ENCODE measurements at places on chromosomes 16 and 17.

DNA sequence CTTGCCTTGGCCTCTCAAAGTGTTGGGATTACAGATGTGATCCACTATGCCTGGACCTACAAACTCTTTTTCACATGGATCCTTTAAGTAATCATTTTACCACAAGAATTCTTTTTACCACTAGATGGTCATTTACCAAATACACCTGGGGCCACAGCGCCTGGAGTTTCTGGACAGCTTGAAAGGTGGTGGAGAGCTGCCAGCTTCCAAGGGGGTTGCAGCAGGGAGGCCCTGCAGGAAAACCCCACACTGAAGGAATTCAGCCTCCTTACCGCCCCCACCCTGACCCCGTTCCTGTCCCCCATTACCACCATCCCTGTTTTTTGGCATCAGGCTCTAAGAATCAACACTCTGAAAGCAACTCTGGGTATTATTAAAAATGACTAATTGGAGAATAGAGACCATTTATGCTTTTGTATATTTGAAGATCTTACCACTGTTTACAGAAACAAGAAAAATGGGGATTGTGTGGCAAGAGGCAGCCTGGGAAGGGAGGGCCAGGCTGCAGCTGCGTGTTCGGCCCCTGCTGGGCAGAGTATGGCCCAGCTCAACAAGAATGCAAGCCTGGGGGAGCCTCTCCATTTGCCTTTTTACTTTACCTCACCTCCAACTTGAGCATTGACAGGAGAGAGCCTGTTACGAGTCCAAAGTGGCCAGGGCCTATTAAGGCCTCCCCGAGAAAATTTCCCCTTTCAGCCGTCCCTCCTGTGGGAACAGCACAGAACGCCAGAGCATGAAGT lies 209.9 kb downstream of the ZFHX3 start:
- no peak for DNase-seq

DNA sequence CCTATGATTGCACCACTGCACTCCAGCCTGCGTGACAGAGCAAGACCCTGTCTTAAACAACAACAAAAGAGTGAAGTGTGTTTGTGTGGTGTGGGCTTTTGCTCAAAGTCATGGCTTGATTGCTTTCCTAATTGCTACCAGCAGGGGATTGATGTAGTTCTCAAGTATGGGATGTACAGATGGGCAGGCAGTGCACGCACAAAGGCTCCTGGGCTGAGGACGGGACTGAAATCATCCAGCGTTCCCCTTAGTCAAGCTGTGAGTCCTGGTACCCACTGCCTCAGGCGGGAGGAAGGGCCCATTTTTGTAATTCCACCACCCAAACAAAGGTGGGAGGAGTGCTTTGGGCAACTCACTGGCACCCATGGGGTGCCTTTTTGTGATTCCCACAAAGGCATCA lies 47.3 kb downstream of the GDE1 start:
- DNase-seq = no peak

- no peak for DNase-seq
Observed at GRCh38 chr16:1093284-1094123, 2.5 kb downstream of the C1QTNF8 start.

DNA sequence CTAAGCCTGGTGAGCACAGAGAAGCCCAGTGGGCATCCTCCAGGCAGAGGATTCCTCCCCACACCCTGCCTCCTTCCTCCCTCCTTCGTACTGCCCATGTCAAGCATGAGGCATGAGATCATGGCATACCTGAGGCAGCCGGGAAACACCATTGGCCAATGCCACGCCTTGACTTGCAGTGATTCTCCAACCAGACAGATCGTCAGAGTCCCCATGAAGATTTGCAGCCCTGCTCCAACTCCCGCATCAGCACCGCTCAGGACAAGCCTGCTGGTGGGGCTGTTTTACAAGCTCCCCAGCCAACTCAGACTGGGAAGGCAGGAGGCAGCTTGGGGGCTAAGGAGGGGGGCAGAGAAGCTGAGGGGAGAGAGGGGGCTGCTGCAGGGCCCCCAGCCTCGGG lies 2.9 kb upstream of the KRT16 start:
- peak; percentile 87 for DNase-seq

- DNase-seq = peak; percentile 93
Observed at GRCh38 chr17:5260542-5260941, 21.5 kb upstream of the RABEP1 start.

- peak; percentile 98 for DNase-seq
Observed at GRCh38 chr16:75208861-75209505, 2.0 kb upstream of the CTRB2 start.

DNA sequence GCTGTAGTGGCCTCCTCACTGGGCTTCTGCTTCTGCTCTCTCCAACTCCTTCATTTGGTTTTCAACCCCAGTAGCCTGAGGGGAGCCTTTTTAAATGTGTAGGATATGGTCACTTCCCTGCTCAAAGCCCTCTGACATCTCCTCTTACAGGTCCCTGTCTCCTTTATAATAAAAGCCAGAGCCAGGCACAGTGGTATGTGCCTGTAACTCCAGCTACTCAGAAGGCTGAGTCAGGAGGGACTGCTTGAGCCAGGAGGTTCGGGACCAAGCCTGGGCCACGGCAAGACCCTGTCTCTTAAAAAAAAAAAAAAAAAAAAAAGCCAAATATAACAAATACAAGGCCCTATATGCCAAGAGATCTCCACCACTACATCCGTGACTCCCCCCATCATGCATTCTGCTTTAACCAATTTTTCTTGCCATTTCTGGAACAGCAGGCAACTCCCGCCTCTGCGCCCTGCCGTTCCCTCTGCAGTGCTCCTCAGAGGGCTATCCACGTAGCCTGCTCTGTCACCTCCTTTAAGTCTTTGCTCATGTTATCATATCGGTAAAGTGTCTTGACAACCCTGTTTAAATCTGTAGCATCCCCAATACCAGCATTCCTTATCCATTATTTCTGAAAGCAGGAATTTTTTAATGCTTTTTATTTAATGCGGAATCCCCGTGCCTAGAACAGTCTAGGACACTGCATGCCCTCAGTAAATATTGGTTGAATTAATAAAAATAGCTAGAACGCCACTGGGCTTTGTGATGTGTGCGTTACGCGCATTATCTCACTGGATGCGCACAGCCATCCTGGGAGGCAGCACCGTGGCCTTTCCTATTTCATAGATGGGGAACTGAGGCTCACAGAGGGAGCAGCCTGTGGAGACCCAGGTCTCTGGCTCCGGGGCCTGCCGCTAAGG lies 9.5 kb downstream of the ZNF771 start:
- DNase-seq = peak; percentile 27

GRCh38 chr16:11967195-11967911 lies 2.3 kb downstream of the TNFRSF17 start:
- DNase-seq = no peak

DNA sequence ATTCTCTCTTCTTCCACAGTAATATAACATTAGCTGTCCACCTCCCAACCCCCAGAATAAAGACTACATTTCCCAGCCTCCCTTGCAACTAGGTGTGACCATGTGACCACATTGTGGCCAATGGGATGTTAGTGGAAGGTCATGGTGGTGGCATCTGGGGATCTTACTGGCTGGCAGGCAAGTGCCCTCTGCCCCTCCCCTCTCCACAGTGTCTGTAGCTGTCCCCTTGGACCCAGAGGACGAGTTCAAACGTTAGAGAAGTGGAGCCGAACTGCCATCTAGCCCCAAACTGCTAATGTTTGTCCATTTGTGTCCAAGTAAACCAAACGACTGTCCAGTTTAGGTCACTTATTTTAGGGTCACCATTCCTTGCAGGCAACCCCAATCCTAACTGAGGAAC lies 26.6 kb upstream of the KCNG4 start:
- DNase-seq = peak; percentile 78

Data from trophoblast cell (in vitro differentiated cells and primary cell).